ENCODE measurements at places on chromosomes 16 and 17.

DNA sequence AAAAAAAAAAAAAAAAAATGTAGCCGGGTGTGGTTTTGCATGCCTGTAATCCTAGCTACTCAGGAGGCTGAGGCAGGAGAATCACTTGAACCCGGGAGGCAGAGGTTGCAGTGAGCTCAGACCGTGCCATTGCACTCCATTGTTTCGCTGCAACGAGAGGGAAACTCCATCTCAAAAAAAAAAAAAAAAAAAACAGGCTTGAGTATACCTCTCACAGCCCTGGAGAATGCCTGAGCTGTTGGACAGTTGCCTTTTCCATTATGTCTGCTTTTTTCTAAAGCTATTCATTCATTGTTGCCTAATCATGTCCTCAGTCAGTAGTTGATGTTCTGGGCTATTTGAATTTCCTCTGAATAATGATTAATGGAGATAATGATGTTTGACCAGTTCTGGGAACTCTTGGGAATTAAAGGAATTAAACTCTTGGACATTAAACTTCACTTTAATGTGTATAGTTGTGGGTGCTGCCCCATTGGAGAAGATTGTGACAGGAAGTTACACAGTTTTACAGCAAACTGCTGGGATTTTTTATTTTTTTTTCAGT is 11.8 kb downstream of the HMOX2 start:
- DNase-seq = no peak

GRCh38 chr17:28372203-28372944 is 880 bp downstream of the SARM1 start:
- no peak for DNase-seq

GRCh38 chr16:53678756-53679343 is 24.8 kb downstream of the RPGRIP1L start:
- DNase-seq = no peak

- no peak for DNase-seq
Measured at GRCh38 chr16:22373662-22374310, 633 bp downstream of the CDR2 start.

DNA sequence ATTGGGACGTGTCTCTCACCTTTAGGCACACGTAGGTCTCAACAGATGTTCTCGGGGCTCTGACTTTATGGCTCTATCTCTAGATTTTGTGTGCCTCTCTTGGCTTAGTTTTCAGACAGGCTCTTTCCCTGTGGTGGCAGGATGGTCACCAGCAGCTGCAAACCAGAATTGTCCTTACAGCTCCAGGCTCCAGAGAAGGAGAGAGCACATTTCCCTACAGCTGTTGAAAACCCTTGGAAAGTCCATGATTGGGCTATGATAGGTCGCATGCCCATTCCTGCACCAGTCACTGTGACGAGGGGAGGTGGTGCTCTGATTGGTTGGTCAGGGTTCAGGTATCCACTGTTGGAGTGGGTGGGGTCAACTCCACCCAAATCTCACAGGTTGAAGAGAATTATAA is 41.5 kb downstream of the SHISA9 start:
- no peak for DNase-seq

DNA sequence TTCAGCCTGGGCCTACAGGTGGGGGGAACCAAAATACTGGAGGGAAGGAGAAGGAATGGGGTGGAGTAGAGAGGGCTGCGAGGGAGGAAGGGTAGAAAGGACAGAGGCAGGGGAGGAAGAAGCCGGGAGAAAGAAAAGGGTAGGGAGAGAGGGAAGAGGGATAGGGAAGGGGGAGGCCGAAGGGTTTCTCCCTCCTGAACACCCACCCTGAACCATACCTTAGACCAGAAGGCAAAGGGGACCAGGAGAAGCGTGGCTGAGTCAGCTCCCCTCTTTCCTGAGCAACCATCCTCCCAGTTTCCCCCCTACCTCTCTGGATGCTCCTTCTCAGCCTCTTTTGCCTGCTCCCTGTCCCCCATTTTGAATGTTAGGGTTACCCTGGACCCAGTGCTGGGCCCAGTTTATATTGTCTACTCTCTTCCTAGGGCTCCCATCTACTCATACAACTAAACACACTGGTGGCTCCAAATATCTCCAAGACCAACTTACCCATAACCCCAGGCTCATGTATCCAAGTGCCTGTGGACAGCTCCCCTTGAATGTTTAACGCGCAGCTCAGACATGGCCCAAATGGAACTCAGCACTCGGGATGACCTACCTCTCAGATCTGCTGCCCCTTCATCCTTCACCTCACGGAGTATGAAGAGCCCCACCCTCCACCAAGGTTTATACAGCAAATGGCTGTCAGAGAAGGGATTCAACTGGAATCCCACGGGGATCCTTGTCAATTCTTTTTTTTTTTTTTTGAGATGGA is 7.8 kb downstream of the TSPOAP1 start:
- no peak for DNase-seq

DNA sequence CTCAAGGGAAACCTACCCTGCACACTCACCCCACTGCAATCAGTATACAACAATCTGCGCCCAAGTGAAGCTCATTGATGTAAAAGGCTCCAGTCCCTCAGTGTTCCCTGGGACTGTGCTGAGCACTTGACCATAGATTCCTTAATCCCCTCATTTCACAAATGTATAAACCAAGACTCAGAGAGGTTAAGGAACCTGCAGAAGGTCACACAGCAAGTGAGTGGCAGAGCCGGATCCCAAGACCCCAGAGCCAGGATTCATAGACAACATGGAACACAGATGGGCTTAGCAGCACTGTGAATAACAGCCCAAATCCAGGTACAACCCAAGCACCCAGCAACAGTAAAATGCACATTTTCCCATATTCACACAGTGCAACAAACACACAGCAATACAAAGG is 225.7 kb downstream of the C16orf78 start:
- DNase-seq = no peak

- no peak for DNase-seq
Measured at GRCh38 chr17:42535155-42536047, 640 bp upstream of the NAGLU start.

DNA sequence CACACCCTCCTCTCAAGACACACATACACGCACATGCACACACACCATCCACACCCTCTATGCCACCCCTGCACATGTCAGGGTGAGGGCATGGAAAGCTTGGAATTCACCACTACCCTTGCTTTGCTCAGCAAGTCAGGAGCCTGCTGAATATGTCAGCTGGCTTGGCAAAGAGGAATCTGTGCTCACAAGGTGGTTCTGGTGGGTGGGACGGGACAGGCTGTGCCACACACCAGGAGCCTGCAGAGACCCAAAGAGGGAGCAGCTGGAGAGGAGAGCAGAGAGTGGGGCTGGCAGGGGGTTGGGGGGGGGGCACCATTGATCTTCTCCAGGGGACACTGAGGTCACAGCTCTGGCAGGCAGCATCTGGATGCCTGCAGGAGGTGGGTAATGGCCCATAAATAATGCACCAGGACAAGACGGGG is 48.7 kb upstream of the NDRG4 start:
- DNase-seq = no peak

- DNase-seq = no peak
Measured at GRCh38 chr16:2751577-2752034, 832 bp upstream of the SRRM2 start.
